Subcutaneous adipose tissue (tissue), 4 donors: ENCODE measurements at places on chromosomes 7 and 10. TPM values are rescaled to one million over a fixed set of nuclear protein-coding genes. Genes with fewer than 3 reads are reported as not detected.

POT1 gene
- total RNA-seq = 17.4 TPM

ZNF786 gene
- total RNA-seq = 2.6 TPM

HACD1 gene
- 39.6 TPM for total RNA-seq

GPR22 gene
- not detected for total RNA-seq

SLC13A1 gene
- total RNA-seq = not detected

SAMD9L gene
- 6.7 TPM for total RNA-seq

ZKSCAN1 gene
- 39.9 TPM for total RNA-seq

DRGX gene
- not detected for total RNA-seq

OIT3 gene
- total RNA-seq = not detected
